ENCODE measurements at places on chromosomes 1 and 21.

GRCh38 chr1:196660852-196661251, 9.0 kb downstream of the CFH start:
- DNase-seq = peak; percentile 23

- DNase-seq = no peak
These were observed 6.0 kb downstream of the DDX20 start for GRCh38 chr1:111761717-111762116.

DNA sequence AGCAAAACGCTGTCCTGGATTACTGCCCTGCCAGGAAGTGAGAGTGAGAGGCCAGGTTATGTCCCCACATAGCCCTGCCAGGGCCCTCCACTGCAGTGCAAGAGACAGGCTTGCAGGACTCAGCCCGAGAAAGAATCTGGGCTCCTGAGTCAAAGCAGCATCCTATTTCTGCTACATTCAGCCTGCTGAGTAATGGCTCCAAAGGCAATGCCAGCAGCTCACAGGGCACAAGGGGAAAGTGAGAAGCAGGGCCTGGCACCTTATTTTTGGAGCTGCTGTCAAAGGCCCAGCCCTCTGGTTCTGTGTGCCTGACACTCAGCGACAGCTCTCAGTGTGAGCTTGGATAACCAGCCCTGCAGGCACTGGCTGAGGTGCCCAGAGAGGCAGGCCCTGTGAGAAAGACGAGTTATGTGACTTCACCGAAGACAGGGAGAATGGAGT, 83.9 kb downstream of the DTL start:
- DNase-seq = no peak

GRCh38 chr1:203516906-203517305, 23.0 kb downstream of the OPTC start:
- DNase-seq = no peak

DNA sequence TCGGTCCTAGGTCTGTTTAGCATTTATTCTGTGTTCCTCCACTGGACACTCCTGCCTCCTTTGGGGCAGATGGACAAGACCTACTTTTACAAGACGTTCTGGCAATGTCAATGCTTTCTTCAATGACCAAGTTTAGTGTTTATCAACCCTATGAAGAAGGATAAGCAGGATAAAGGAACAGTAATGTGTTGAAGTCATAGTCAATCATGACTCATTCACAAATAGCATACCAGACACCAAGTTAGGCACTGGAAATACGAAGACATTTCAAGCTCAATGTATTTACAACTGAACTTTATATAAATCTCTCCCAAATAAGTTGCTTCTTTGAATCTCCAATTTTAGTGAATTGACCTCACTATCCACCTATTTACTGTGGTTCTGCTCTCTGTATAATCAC, 4.8 kb upstream of the SLC35D1 start:
- DNase-seq = no peak

GRCh38 chr1:116871779-116872146, 38.0 kb upstream of the PTGFRN start:
- no peak for DNase-seq

- DNase-seq = no peak
These were observed 33.6 kb downstream of the CD55 start for GRCh38 chr1:207355060-207355459.

- no peak for DNase-seq
These were observed 10.8 kb upstream of the CDA start for GRCh38 chr1:20578062-20578461.

GRCh38 chr1:39116860-39117728, 87.4 kb upstream of the MACF1 start:
- DNase-seq = no peak

DNA sequence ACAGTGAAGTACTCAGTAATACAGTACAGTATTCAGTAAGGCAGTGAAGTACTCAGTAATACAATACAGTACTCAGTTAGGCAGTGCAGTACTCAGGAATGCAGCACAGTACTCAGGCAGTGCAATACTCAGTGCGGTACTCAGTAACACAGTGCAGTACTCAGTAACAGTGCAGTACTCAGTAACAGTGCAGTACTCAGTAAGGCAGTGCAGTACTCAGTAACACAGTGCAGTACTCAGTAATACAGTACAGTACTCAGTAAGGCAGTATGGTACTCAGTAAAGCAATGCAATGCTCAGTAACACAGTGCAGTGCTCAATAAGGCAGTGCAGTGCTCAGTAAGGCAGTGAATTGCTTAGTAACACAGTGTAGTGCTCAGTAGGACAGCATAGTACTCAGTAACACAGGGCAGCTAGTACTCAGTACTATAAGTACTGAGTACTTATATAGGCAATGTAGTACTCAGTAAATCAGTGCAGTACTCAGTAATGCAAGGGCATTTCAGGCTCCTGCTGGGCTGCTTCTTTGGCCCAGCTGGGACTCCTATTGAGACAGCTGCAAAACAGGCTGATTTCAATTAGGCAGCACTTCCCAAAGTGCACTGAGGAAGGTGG, 411.3 kb downstream of the DISC1 start:
- no peak for DNase-seq

GRCh38 chr1:31787786-31788137, 23.6 kb upstream of the ADGRB2 start:
- no peak for DNase-seq

- DNase-seq = no peak
These were observed 37.8 kb downstream of the GPA33 start for GRCh38 chr1:167052389-167052788.

GRCh38 chr1:64527786-64528185, 57.9 kb downstream of the CACHD1 start:
- DNase-seq = no peak
